Central memory CD8-positive, alpha-beta T cell (primary cell): ENCODE measurements at places on chromosomes 5 and 9.

DNA sequence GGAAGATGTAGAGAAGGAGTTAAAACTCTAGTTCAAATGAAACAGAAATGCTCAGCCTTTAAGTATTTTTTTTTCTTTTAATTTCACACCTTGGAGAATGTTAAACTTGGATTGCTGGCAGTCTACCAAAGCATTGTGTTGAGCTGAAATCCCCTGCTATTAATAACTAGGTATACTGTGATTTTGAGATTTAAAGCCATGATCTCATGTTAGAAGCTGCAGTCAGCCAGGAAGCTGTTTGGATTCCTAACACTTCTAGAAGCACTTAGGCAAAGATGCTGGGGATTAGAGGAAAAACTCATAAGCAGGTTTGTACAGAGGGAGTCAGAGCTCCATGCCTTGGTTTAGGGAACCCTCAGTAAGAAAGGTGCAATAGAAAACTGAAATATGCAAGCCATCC, 141.4 kb downstream of the KIF4B start:
- DNase-seq, result no peak

DNA sequence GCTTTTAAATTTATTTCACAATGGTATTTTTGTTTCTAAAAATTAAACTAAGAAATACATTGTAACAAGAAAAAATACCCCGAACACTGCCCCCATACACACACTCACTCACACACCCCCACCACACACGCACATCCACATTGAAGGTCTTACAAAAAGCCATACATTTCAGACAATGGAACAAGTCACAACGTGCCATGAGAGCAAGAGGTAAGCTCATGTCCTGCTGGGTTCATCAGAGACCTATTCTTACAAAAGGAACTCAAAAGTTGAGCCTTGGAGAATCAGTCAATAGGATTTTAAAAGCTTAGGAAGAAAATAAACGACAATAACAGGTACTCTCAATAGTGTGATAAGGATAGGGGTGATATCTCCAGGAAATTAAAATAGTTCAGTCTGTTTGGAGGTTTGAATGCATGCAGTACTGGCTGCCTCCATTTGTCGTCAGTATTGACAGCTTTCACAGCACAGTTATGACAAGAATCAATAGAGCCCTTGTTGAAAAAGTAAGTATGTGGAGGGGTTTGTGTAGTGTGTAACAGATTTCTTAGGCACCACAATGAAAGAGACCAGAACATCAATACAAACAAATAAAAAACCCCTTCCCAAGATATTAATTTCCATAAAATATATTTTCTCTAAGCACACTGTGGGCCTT, 1826.2 kb upstream of the CDH6 start:
- no peak for DNase-seq

DNA sequence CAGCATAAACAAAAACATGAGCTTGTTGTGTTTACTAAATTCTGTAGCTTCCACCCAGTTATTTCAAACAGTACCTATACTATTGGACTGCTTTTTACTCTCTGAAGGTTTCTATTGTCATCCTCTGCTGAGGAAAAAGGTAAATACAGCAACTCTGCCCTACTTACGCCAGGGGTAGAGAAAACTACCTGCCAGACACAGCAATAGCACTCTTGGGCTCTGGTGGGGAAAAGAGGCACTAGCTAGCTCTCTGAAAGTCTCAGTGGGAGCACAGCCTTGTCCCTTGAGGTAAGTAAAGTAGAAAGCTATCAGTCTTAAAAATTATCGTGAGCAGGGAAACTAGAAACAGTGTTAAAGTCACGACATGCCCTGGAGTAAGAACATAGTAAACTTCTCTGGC, 3.7 kb downstream of the HCN1 start:
- DNase-seq, result no peak

DNA sequence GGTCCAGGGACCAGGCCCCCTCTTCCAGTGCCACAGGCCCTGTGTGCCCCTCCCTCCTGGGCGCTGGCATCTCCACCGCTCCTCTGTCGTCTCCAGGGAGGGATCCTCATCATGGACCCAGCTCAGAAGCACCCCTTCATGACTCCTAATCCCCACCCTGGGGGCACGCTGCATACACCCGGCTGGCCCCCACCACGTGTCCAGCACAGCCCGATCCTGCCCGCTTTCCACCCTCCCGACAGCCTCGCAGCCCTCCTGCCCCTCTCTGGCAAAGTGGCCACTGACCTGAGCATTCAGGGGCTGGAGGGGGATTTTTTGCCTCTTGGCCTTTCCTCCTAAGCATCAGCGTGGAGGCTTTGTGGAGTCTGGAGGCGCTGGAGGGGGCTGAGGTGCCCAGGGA, 1.4 kb downstream of the CCDC187 start:
- DNase-seq, result no peak

DNA sequence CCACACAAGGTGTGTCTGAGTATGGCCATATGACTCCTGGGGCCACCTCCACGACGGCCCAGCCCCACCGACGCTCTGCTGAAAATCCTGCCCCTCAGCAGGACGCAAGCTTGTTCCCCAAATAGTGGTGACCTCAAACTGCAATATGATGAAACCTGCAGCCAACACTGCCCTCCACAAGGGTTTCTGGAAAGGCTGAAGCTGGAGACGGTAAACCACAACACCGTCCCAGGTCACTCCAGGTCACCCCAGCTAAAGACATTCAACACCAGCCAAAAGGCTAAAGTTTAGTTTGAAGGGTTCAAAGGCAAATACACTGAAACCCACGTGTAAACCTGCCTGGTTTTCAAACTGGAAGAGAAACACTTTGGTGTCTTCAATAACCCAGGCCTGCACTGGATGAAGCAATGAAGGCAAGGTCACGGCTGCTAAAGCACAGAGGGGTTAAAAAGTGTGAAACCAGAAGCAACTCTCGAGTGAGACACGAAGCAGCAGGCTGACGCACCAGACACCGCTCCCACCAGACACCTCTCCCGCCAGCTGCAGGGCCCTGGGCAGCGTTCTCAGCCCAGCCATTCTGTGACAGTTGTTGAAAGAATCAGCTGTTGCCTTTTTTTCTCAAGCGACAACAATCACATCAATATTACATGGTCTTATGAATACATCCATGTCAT, 1.8 kb upstream of the LHX3 start:
- no peak for DNase-seq

- DNase-seq, result no peak
Measured at GRCh38 chr5:78649861-78650496, 1.4 kb upstream of the LHFPL2 start.

GRCh38 chr9:133986061-133986460, 6.1 kb downstream of the VAV2 start:
- no peak for DNase-seq

DNA sequence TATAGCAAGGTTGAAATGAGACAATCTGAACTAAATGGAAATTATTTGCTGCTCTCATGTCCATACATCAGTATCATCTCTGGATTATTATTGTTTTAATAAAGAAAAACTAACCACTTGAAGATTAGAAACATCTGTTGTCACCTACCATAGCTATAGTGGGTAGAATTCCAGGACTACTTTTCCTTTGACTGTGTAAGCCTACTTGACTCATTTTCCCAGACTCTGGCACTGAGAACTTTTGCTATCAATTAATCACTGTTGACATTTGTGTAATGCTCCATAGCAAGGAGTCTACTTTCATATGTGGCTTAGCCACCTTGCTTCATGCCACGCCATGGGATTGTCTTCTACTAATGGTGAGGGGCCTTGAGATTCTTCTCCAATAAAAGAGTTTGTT, 59.9 kb upstream of the ARRDC3 start:
- DNase-seq, result no peak

GRCh38 chr5:146283344-146283761, 55.3 kb upstream of the POU4F3 start:
- DNase-seq, result no peak

DNA sequence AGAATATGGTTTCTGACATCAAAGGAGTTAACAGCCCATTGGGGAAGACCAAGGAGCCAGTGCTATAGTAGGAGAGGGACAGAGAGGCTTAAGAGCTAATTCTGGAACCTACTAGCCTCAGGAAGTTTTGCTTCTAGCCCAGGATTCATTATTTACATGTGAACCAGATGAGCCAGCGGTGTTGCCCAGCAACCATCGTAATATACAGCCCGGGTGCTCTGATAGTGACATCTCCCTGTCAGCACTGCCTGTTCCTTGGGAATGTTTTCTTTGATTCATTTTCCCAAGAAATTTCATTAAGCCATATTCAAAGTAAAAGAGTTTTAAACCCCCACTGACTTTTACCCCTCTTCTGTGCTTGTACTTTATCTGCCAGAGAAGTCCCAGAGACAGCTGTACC, 217.4 kb upstream of the ADAMTSL1 start:
- DNase-seq, result no peak

GRCh38 chr5:157900644-157901043, 41.7 kb upstream of the CLINT1 start:
- no peak for DNase-seq

GRCh38 chr5:96293966-96294883, 138.8 kb downstream of the PCSK1 start:
- DNase-seq, result no peak

GRCh38 chr9:70322096-70322495, 63.3 kb downstream of the SMC5 start:
- DNase-seq, result no peak
